ENCODE measurements at places on chromosomes 13 and 19. TPM values are rescaled to one million over a fixed set of nuclear protein-coding genes. Genes with fewer than 3 reads are reported as not detected.

GSX1 gene
- total RNA-seq = 0.92 TPM

ANKLE1 gene
- 0.92 TPM for total RNA-seq

RPS19 gene
- total RNA-seq = 227 TPM

IER2 gene
- total RNA-seq = 13.4 TPM

FBXO27 gene
- 10.4 TPM for total RNA-seq

GRIN3B gene
- total RNA-seq = 0.69 TPM

MISP3 gene
- 1.8 TPM for total RNA-seq

All from diencephalon (tissue), 1 donor.